Fibroblast of upper back skin (primary cell): ENCODE measurements at places on chromosomes 16 and 17.

DNA sequence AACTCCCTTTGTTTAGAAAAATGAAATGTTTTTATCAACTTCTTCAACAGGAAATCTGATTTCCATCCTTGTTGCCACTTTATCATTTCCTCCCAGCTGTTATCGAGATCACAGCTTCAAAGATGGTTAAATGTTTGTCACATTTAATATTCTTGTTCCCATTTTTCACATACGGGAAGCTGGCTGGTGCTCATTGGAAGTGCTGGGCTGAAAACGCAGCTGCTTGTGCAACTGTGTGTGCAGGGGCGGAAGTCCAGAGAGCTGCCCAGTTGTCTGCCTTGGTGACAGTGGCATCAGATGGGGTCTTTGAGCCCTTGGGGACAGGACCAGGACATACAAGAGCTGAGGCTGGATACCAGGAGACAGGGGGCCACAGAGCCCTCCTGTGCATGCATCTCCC is 549.2 kb upstream of the CDH11 start:
- no peak for DNase-seq

DNA sequence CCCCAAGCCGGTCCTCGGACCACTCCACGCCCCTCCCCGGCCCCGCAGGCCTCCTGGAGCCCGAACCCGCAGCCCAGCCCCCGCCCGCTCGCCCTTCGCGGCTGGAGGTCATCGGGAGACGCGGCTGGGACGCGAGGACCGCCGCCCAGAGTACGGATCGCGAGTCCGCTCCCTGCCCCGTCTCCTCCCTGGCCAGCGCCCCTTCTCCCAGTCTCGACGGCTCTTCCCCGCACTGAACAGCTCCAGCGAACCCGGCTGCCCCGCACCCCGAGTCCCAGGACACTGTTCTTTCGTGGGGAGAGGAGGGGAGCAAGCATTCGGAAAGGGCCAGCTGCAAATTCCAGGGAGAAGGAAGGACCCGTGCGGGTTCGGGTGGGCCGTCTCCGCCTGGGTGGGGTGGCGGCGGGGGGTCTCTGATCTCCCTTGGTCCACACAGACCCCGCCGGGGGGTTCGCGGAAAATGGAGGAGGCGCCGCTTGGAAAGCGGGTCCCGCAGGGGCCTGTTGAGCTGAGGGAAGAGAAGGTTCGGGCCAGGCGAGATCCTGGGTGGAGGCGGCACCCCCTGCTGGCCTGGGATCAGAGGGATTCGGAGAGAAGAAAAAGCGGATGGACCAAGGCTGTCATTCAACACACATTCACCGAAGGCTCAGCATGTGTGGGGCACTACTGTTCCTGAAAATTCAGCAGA is 632 bp upstream of the RTN4RL1 start:
- peak; percentile 64 for DNase-seq

DNA sequence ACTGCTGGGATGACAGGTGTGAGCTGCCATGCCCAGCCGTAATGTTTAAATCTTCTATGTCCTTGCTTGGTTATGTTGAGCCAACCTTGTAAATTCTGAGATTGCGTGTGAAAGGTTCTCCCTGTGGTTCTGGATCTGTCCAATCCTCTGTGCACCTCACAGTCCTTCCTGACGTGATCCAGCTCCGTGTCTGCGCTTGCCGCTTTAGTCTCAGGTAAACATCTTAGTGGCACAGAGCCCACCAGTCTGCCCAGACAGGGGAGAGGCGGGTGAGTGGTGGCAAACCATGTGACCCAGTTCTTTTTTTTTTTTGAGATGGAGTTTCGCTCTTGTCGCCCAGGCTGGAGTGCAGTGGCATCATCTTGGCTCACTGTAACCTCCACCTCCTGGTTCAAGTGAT is 13.9 kb downstream of the SLC25A10 start:
- no peak for DNase-seq

DNA sequence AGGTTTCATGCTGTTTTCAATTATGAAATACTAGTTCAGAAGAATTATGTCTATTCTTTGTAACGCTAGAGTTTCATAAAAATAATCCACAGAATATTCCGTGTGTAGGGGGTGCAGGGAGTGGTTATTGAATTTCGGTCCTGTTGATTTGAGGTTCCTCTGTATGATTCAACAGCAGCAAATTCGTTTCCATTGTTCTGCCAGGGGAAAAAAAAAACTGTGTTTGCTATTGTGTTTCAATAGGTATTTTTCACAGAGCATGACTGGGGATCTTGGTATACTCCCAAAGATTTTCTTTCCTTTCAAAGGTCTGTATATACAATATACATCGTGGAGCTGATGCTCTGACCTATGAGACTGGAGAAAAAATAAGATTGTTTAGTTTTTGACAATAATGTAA is 15.8 kb downstream of the SHISA9 start:
- DNase-seq: no peak

- DNase-seq: peak; percentile 88
Observed at GRCh38 chr17:72421128-72422092, 300.6 kb downstream of the SOX9 start.

GRCh38 chr17:67431249-67432015 is 54.4 kb downstream of the PITPNC1 start:
- DNase-seq: peak; percentile 78

DNA sequence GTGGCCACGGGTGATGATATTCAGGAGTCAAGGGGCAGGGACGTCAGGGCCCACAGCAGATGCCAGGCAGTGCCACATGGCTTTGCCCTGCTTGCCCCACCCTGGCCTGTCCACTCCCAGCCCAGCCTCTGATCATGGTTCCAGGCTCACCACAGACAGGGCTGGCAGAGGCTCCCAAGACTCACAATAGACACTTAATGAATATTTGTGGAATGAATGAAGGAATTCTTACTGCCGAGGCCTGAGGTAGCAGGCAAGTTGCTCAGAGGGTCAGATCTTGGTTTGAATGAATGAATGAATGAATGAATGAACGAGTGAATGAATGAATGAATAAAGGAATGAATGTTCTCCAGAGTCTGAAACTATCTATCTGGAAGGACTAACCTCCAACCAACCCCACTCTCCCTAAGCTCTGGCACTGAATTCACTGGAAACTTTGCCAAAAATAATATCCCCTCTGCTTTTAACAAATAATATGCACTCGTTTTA is 60.9 kb downstream of the RAI1 start:
- no peak for DNase-seq

DNA sequence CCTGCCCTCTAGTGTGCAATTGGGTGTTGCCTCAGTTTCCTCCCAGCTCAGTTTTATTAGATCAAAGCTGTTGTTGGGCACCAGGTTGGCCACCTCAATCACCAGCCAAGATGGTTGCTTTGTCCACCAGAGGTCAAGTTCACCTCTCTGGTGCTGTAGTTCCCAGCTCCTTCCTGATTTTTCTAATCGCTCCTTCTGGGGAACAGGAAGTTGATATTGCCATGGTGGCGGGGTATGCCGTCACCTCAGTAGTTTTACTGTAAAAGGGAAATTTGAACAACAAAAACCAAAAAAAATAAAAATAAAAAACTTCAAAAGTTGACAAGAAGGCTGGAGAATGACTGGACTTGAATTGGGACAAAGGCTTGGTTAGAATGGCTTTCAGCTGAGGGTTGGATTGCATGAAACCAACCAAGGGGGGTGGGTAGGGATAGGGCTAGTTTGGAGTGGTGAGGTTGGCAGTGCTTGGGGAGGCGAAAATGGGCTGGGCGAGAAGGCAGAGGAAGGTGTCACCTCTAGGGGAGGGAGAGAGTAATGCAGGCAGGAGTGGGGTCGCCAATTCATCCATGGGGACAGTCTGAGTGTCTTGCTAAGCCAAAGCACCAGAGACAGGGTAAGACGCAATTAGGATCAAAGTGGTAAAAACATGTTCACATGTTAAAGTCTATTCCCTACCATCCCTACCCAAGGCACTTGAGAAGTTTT is 6.2 kb downstream of the EFNB3 start:
- no peak for DNase-seq

DNA sequence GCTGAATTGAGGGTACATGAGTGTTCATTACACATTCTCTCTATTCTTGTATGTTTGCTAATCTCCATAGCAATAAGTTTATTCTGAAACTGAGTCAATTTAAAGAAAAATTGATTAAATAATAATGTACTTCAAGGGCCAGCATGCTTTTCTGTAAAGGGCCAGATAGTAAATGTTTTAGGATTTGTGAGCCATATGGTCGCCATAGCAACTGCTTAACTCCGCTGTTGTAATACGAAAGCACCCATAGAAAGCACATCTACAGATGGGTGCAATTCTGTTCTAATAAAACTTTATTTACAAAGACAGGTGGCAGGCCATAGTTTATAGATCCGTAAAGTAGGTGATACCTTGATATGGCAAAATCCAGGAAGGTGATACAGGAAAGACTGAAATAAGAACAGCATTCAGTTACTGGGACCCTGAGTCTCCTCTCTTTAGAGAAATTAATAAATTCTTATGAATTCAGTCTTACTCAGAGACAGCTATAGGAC is 36.6 kb downstream of the GRIN2A start:
- no peak for DNase-seq
